Adrenal gland (tissue), 19 donors: ENCODE measurements at places on chromosomes 1 and 21. TPM values are rescaled to one million over a fixed set of nuclear protein-coding genes. Genes with fewer than 3 reads are reported as not detected.

- H3K36me3 ChIP-seq: no peaks in the 10 kb centered on the region
- no peaks in the 10 kb centered on the region for H3K27me3 ChIP-seq
- peaks cover 4% of the 10 kb centered on the region for H3K4me1 ChIP-seq
- no peak for DNase-seq
Measured at GRCh38 chr1:10709165-10709564, 87.3 kb downstream of the CASZ1 start.

LCE2A gene
- not detected for total RNA-seq

OR2L13 gene
- total RNA-seq: not detected

DNA sequence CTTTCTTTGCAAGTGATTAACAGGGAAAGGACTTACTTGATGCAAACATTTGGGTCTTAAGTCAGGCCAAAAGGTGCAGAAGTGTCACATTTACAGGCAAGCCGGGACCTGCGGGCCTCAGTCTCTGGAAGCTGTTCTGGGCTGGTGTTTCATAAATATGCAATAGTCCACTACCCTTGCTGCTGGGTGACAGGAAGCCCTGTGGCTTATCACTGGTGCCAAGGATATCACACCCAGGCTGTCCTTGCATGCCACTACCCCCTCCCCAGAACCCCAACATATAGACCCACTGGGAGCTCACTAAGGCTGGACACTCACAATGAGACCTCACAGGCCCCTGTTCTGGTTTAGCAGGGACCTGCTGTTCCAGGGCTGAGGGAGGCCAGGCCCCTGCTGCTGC, 3.4 kb upstream of the LEFTY2 start:
- no peak for DNase-seq
- H3K4me3 ChIP-seq: no peak overlapping the region
- no peaks in the 10 kb centered on the region for H3K27me3 ChIP-seq
- H3K36me3 ChIP-seq: no peaks in the 10 kb centered on the region
- no peak overlapping the region for H3K27ac ChIP-seq
- H3K4me1 ChIP-seq: no peaks in the 10 kb centered on the region

DNA sequence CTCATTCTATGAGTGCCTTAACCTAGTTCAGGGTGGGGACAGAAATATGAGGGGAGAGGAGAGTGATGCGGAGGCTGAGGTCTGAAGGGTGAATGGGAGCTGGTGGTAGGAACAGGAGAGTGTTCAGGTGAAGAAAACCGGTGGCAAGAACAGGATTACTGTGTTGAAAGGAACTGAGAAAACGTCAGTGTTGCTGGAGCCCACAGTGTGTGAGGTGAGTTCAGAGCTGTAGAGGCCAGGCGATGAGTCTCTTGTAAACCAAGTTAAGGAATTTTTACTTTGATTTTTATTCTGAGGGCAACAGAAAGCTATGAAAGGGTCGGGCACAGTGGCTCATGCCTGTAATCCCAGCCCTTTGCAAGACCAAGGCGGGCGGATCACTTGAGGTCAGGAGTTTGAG, 45.3 kb upstream of the PUM1 start:
- H3K27me3 ChIP-seq: no peaks in the 10 kb centered on the region
- H3K4me3 ChIP-seq: no peak overlapping the region
- no peaks in the 10 kb centered on the region for H3K4me1 ChIP-seq
- no peaks in the 10 kb centered on the region for H3K36me3 ChIP-seq

- H3K27ac ChIP-seq: no peak overlapping the region
- H3K36me3 ChIP-seq: no peaks in the 10 kb centered on the region
- DNase-seq: no peak
Measured at GRCh38 chr1:2566101-2567045, 10.2 kb downstream of the TNFRSF14 start.

DNA sequence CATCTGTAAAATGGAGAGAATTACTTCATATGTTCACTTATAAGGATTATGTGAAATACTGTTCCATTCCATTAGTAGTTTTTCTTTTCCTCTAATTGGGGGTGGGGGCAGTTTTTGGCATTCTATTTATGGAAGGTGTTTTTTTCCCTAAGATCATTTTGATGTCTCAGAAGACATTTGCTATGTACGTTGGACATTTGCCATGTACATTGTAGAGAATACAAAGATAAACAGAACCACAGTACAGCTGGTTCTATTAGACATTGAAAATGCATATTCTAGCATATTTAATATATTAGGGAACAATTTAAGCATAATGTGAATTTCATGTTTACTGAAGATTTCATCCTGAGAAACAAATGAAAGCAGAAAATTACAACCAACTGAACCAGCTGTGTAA, 98.5 kb downstream of the PTBP2 start:
- H3K27ac ChIP-seq: no peak overlapping the region
- H3K4me3 ChIP-seq: no peak overlapping the region
- DNase-seq: no peak
- no peaks in the 10 kb centered on the region for H3K36me3 ChIP-seq
- no peaks in the 10 kb centered on the region for H3K27me3 ChIP-seq

- H3K36me3 ChIP-seq: no peaks in the 10 kb centered on the region
- no peak for DNase-seq
Measured at GRCh38 chr1:219988387-219988786, 57.9 kb downstream of the EPRS1 start.

IFI44L gene
- 57.0 TPM for total RNA-seq

DNA sequence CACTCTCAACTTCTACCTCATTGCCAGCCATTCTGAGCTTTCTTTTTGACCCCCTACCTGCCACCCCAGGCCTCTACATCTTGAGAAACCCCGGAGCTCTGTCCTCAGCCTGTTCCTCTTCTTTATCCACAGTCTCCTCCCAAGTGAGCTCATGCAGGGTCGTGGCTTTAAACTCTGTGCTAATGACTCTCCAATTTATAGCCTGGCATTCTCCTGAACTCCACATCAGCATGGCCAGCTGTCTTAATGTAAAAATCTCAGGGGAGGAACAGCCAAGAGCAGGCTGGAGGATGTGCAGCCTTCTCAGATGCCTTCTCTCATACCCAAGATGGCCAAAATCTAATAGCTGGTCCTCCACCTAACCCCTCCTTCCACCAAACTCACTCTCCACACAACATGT, 84.2 kb downstream of the CCDC185 start:
- no peaks in the 10 kb centered on the region for H3K36me3 ChIP-seq
- H3K27ac ChIP-seq: no peak overlapping the region
- no peaks in the 10 kb centered on the region for H3K27me3 ChIP-seq
- H3K4me3 ChIP-seq: no peak overlapping the region
- DNase-seq: no peak

GRCh38 chr1:56584910-56585528, 5.7 kb upstream of the PLPP3 start:
- H3K27me3 ChIP-seq: no peaks in the 10 kb centered on the region
- H3K4me1 ChIP-seq: no peaks in the 10 kb centered on the region
- DNase-seq: peak; percentile 54
- no peaks in the 10 kb centered on the region for H3K36me3 ChIP-seq

- no peak for DNase-seq
- no peaks in the 10 kb centered on the region for H3K36me3 ChIP-seq
- no peaks in the 10 kb centered on the region for H3K27me3 ChIP-seq
- H3K4me1 ChIP-seq: peaks cover 43% of the 10 kb centered on the region
- peak overlapping the region; percentile 92 for H3K27ac ChIP-seq
- no peak overlapping the region for H3K4me3 ChIP-seq
Measured at GRCh38 chr1:46173361-46173856, 1.5 kb upstream of the TSPAN1 start.

- no peak for DNase-seq
- H3K27me3 ChIP-seq: no peaks in the 10 kb centered on the region
- H3K4me1 ChIP-seq: no peaks in the 10 kb centered on the region
- no peak overlapping the region for H3K27ac ChIP-seq
- H3K4me3 ChIP-seq: no peak overlapping the region
Measured at GRCh38 chr1:204584699-204585372, 68.6 kb downstream of the MDM4 start.

DNA sequence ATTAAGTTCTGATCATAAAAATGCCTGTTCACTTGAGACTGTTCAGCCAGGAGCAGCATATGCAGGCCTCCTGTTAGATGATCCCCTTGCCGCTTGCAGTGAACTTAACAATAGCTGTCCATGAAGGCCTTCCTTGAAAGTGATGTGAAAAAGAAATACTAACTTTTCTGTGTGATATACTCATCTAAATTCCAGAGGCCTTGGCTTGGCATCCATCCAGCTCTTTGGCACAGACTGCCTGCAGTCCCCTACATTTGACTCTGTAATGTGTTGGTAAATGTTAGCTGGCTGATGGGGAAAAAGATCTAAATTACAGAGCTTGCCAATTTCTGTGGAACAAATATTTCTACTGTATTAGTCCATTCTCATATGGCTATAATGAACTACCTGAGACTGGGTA, 73.7 kb downstream of the KCNK2 start:
- no peak overlapping the region for H3K4me3 ChIP-seq
- no peaks in the 10 kb centered on the region for H3K36me3 ChIP-seq
- no peaks in the 10 kb centered on the region for H3K4me1 ChIP-seq
- H3K27me3 ChIP-seq: no peaks in the 10 kb centered on the region

- no peaks in the 10 kb centered on the region for H3K27me3 ChIP-seq
- peaks cover 8% of the 10 kb centered on the region for H3K4me1 ChIP-seq
- DNase-seq: peak; percentile 62
- H3K27ac ChIP-seq: no peak overlapping the region
- H3K36me3 ChIP-seq: no peaks in the 10 kb centered on the region
Measured at GRCh38 chr1:26775666-26776065, 12.1 kb upstream of the PIGV start.

GRCh38 chr1:40903106-40903505, 40.9 kb upstream of the CITED4 start:
- no peaks in the 10 kb centered on the region for H3K4me1 ChIP-seq
- DNase-seq: no peak
- no peaks in the 10 kb centered on the region for H3K27me3 ChIP-seq
- H3K4me3 ChIP-seq: no peak overlapping the region
- H3K36me3 ChIP-seq: no peaks in the 10 kb centered on the region

- no peaks in the 10 kb centered on the region for H3K36me3 ChIP-seq
- DNase-seq: peak; percentile 55
- H3K27ac ChIP-seq: peak overlapping the region; percentile 81
- H3K4me1 ChIP-seq: peaks cover 6% of the 10 kb centered on the region
- H3K27me3 ChIP-seq: peaks cover 4% of the 10 kb centered on the region
Measured at GRCh38 chr1:184036517-184036949, 995 bp downstream of the COLGALT2 start.

KRTAP21-2 gene
- total RNA-seq: not detected

DNA sequence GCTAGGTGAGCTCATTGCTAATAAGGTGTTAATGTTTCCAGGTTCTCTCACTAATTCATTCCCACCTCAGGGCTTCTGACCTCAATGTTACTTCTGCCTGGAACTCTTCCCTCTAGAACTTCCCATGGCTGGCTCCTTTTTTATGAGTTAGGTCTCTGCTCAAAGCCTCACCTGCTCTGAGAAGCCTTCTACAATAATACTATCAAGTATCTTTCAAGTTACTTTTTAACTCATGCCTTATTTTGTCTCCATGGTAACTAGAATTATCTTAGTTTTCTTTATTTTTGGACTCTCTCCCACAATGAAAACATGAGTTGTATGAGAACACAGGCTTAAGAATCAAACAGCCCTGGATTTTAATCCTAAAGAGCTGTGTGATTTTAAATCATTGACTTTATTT, 3.5 kb upstream of the C1orf52 start:
- no peak overlapping the region for H3K27ac ChIP-seq
- no peaks in the 10 kb centered on the region for H3K27me3 ChIP-seq
- H3K4me1 ChIP-seq: peaks cover 7% of the 10 kb centered on the region
- no peak for DNase-seq

DNA sequence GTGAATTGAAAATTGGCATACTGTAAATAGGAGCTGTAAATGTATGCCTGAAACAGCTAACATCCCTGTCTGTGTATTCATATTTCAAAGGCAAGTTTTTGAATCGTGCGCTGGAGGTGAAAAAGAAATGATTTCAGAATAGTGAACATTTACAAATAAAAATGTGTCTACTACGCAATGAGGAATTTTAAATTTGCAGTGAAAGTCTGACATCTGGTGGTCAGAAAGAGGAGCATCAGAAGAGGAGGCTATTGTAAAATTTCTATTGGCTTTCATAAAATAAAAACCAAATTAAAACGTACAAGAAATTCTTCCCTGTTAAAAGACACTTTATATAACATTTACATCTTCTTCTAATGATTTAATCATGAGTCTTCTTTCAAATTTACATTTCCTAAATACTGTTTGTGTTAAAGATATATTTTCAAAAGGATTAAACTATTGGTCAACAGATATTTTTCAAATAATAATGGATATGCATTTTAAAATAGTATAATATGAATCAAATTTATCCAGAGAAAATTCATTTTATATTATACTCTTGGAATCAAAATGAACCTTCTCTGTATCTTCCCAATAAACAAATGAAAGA, 113.7 kb upstream of the RRP15 start:
- no peaks in the 10 kb centered on the region for H3K36me3 ChIP-seq
- DNase-seq: no peak
- peaks cover 36% of the 10 kb centered on the region for H3K27me3 ChIP-seq
- no peak overlapping the region for H3K27ac ChIP-seq
- H3K4me3 ChIP-seq: no peak overlapping the region

DNA sequence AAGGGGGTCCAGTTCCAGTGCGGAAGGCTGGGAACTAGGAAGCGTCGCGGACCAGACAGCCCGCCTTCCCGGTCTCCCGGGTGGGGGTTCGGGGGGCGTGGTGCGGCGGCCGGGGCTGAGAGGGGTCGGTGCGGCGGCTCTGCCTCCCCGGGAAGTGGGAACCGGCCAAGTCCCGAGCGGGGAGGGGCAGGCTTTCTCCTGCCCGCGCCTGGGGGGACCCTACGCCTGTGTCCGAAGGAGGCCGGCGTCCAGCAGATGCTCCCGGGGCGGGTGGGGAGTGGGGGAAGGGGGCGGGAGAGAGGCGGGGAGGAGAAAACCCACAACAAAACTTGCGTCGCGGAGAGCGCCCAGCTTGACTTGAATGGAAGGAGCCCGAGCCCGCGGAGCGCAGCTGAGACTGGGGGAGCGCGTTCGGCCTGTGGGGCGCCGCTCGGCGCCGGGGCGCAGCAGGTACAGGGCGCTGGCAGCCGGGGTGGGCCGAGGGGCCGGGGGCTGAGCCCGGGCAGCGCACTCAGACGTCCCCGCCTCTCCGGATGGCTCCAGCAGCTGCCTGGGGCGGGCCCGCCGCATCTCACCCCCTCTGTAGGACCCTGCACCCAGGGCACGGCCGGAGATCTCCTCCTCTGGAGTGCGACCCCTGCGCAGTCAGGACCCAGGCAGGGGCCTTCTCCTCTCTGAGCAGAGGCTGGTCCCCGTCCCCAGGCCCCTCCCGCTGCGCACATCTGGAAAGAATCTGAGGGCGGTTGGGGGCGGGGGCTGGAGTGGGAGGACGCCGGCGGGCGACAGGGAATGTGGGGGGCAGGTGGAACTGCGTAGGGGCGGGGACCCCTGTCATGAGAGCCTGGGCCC, at the start of gene PODN:
Gene PODN (plus strand): TSS at position 355 of the 849 bp plus-strand sequence. CDS start 7,643 bp downstream, outside the sequence.
- H3K27me3 ChIP-seq: peaks cover 13% of the 10 kb centered on the region
- peaks cover 8% of the 10 kb centered on the region for H3K4me1 ChIP-seq
- no peak for DNase-seq
- peak within 1 kb of the TSS; percentile 62 for H3K27ac ChIP-seq
- no peak within 1 kb of the TSS for H3K4me3 ChIP-seq
- no peaks in the 10 kb centered on the region for H3K36me3 ChIP-seq

DNA sequence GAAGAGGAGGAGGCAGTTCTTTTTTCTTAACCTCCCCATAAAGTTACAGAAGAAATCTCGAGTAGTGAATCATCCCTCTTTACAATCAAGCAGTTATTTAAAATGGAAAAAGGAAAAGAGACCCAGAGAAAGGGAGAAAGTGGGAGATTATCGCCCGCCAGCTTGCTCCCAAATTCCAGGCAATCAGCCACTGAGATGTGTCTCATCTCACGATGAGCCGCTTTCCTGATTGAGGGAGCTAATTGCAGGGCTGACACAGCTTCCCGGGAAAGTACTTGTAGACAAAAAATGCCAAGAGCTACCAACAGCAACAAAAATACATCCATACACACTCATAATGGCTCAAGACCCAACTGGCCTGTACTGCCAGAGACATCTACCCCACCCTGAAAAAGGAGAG, 191.6 kb upstream of the ZC3H12A start:
- H3K27me3 ChIP-seq: no peaks in the 10 kb centered on the region
- no peaks in the 10 kb centered on the region for H3K4me1 ChIP-seq
- H3K27ac ChIP-seq: no peak overlapping the region
- H3K36me3 ChIP-seq: no peaks in the 10 kb centered on the region
- DNase-seq: no peak

LAMB3 gene
- 38.6 TPM for total RNA-seq
